ENCODE measurements at places on chromosomes 4 and X. TPM values are rescaled to one million over a fixed set of nuclear protein-coding genes. Genes with fewer than 3 reads are reported as not detected.

The CT45A5 gene
- 0.31 TPM for polyA plus RNA-seq

The SULT1B1 gene
- 0.46 TPM for polyA plus RNA-seq

The SORCS2 gene
- 6.9 TPM for polyA plus RNA-seq

The GAGE12H gene
- polyA plus RNA-seq = not detected

The VCX3A gene
- polyA plus RNA-seq = not detected

The GLUD2 gene
- polyA plus RNA-seq = 3.2 TPM

The CXCL1 gene
- polyA plus RNA-seq = not detected

The F8A3 gene
- 9.0 TPM for polyA plus RNA-seq

The CAPN6 gene
- polyA plus RNA-seq = 512 TPM

The DMD gene
- polyA plus RNA-seq = 88.9 TPM

The FAM241A gene
- polyA plus RNA-seq = 4.0 TPM

The SPARCL1 gene
- polyA plus RNA-seq = 183 TPM

The FIP1L1 gene
- 47.3 TPM for polyA plus RNA-seq

The STPG2 gene
- not detected for polyA plus RNA-seq

The IL21 gene
- polyA plus RNA-seq = not detected

The NPY2R gene
- not detected for polyA plus RNA-seq

The NEUROG2 gene
- not detected for polyA plus RNA-seq

The MORC4 gene
- 35.6 TPM for polyA plus RNA-seq

The GAGE1 gene
- not detected for polyA plus RNA-seq

The EPHA5 gene
- polyA plus RNA-seq = 0.17 TPM

The NKRF gene
- polyA plus RNA-seq = 6.7 TPM

The ZMAT1 gene
- polyA plus RNA-seq = 4.1 TPM

The DMP1 gene
- polyA plus RNA-seq = not detected

The EXOC1 gene
- polyA plus RNA-seq = 25.1 TPM

The PROM1 gene
- 44.6 TPM for polyA plus RNA-seq

The RNF128 gene
- not detected for polyA plus RNA-seq

The ANXA5 gene
- polyA plus RNA-seq = 324 TPM

The TMEM35A gene
- polyA plus RNA-seq = 1.5 TPM

The GSTCD gene
- polyA plus RNA-seq = 7.5 TPM

The DHRSX gene
- 18.3 TPM for polyA plus RNA-seq

The BST1 gene
- 4.3 TPM for polyA plus RNA-seq

The NR3C2 gene
- polyA plus RNA-seq = 20.4 TPM

The NEIL3 gene
- polyA plus RNA-seq = 3.0 TPM

The SMIM31 gene
- not detected for polyA plus RNA-seq

The ACE2 gene
- not detected for polyA plus RNA-seq

The RPGR gene
- 7.7 TPM for polyA plus RNA-seq

The FGG gene
- polyA plus RNA-seq = not detected

The ARHGAP10 gene
- polyA plus RNA-seq = 39.4 TPM

The GDPD2 gene
- 0.35 TPM for polyA plus RNA-seq

The ARSD gene
- 9.4 TPM for polyA plus RNA-seq

The GRPEL1 gene
- polyA plus RNA-seq = 25.5 TPM

The ADGRL3 gene
- 21.0 TPM for polyA plus RNA-seq

The EGF gene
- polyA plus RNA-seq = 16.4 TPM

The TCEAL7 gene
- 253 TPM for polyA plus RNA-seq

The GASK1B gene
- polyA plus RNA-seq = 61.3 TPM

The VCX3B gene
- polyA plus RNA-seq = not detected

The TMEM271 gene
- not detected for polyA plus RNA-seq

The KLKB1 gene
- polyA plus RNA-seq = not detected

The BMP3 gene
- polyA plus RNA-seq = 0.34 TPM

The MMRN1 gene
- 2.2 TPM for polyA plus RNA-seq

The HOPX gene
- 10.0 TPM for polyA plus RNA-seq

The PCDH18 gene
- 46.1 TPM for polyA plus RNA-seq

The PNPLA4 gene
- polyA plus RNA-seq = 17.3 TPM

The TLR2 gene
- polyA plus RNA-seq = 4.6 TPM

The DCHS2 gene
- polyA plus RNA-seq = 3.0 TPM

The LONRF3 gene
- polyA plus RNA-seq = 3.0 TPM
